ENCODE measurements at places on chromosomes 12 and 14.

- peak; percentile 2 for DNase-seq
These were observed 11.4 kb downstream of the CLECL1 start for GRCh38 chr12:9721394-9722092.

DNA sequence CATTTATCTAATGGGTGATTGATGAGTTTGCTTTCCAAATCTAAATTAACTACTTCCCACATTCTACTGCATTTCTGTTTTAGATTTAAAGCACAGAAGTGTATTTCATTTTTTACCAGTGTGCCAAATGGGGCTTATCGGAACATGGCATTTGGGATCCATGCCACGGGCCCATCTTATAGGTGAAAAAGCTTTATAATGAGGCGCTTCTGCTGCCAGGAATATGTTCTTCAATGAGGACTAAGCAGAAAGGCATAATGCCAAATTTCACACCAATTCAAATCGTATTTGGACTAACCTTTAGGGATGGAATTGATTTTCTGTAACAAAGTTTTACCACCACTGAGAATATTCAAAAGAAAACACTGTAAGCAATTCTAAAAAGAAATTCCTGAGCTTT, 803.5 kb upstream of the FLRT2 start:
- DNase-seq = no peak

DNA sequence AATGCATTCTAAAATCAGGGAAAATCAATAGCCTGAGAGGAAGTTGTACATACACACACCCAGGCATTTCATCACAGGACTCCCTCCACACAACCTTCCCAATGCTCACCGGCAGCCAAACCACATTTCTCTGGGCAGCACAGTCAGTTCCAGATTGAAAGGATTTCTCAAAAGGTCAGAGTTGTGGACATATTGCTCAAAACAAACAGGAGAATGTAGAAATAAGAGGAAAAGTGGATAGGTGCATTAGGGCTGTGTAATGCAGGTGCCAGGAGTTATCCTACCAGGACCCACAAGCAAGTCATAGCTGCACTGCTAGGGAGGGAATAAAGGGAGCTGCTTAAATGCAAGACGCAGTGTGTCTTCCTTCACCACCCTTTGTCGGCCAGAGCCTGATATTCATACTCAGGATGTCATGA, 62.9 kb downstream of the GCH1 start:
- no peak for DNase-seq

GRCh38 chr12:116922194-116922897, 11.6 kb downstream of the FBXW8 start:
- peak; percentile 8 for DNase-seq

DNA sequence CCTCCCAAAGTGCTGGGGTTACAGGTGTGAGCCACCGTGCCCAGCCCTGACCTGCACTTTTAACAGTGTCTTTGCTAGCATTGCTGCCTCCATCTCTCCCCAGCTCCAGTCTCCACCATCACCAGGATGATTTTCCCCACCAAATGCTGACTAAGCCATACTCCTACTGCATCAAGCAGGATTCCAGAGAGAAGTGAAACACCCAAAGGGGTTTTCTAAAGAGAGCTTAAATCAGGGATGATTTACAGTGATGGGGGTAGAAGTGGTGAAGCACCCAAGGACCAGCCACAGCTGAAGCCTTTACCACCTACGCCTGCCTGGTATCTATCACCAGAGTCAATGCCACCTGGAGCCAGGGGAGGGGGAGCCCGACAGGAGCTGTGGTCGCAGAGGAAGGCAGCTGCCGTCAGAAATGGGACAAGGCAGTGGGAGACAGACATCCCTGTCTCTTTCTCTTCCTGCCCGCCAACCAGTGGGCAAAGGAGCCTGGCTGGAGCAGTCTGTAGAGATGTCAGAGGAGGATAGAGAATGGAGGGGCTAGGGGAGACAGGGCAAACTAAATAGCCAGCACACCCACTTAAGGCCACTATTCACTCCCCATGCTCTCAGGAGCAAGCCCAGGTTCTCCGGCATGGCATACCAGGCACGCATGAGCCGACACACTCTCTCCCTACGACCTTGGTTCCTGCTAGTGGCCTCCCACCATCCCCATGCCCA, 22.4 kb upstream of the CD9 start:
- no peak for DNase-seq

GRCh38 chr14:100733152-100733850, 6.6 kb downstream of the DLK1 start:
- DNase-seq = no peak

GRCh38 chr12:93434256-93434865, 7.4 kb downstream of the UBE2N start:
- no peak for DNase-seq

- DNase-seq = no peak
These were observed 8.5 kb upstream of the SYNJ2BP start for GRCh38 chr14:70425354-70425753.

DNA sequence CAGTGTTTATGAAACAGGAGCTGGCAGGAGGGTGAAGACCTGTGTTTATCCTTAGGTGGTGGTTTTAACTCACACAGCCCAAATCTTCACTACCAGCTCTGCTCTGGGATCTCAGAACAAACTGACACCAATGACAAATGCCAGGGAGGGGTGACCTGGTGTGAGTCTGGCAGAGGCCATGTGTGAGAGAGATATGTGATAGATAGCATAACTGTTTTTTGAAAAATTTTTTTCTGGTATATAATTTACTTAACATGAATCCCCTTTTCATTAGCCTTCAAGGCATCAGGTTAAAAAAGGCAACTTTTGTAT, 51.5 kb downstream of the SLC38A4 start:
- DNase-seq = no peak

- DNase-seq = no peak
These were observed 3.3 kb downstream of the HHIPL1 start for GRCh38 chr14:99648027-99648784.

GRCh38 chr12:111998015-111998414, 14.9 kb downstream of the TMEM116 start:
- no peak for DNase-seq

GRCh38 chr12:11457996-11458645, 62.8 kb upstream of the PRB2 start:
- DNase-seq = no peak

DNA sequence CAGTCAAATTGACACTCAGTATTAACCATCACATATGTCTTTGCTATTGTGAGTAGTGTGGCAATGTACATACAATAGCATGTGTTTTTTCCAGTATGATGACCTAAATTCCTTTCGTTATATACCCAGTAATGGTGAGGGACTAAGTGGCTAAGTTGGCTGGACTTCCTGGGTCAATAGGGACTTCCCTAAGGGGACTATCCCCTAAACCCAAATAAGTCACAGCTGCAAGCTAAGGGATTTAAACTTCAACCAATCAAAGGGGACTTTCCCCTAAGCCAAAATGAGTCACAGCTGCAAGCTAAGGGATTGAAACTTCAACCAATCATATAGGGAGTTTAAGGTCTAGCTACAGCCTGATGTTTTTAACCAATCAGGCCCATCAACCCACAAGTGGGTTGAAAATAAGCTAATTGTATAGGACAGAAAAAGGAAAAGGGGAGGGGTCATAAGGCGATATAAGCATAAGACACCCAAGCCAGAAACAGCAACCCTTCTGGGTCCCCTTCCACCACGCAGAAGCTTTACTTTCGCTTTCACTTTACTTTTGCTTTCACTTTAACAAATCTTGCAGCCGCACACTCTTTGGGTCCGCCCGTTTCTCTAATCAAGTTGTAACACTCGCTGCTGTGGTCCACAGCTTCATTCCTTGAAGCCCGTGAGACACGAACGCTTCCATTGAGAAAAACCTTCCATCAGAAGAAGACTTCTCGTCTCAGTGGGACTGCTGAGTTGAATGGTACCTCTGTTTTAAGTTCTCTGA, 404.4 kb downstream of the FLRT2 start:
- DNase-seq = peak; percentile 15

- DNase-seq = no peak
These were observed 13.4 kb upstream of the OAS2 start for GRCh38 chr12:112964915-112965314.

DNA sequence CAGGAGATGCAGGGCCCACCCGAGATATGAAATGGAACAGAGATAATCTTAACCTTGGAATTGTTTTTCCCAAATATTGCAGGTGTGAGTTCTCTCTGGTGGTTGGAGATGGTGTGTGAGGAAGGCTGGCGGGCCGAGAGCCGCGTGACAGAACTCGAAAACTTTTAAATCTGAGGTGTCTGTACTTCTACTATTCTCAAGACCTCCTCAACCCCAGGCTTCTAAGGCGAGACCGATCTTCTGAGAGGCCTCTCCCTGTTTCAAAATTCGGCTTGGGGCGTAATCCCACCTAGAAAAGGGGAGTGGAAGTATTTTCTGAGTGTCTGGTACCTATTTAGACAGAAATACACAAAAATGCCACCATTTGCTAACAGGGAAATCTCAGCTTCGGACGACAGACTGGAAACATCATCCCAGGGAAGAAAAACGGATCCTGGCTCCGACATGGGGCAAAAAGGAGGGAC, 611 bp downstream of the SARNP start:
- no peak for DNase-seq

Data from fibroblast of skin of abdomen (primary cell).